Cortex of kidney (tissue), 1 donor: ENCODE measurements at places on chromosomes 12 and 14.

DNA sequence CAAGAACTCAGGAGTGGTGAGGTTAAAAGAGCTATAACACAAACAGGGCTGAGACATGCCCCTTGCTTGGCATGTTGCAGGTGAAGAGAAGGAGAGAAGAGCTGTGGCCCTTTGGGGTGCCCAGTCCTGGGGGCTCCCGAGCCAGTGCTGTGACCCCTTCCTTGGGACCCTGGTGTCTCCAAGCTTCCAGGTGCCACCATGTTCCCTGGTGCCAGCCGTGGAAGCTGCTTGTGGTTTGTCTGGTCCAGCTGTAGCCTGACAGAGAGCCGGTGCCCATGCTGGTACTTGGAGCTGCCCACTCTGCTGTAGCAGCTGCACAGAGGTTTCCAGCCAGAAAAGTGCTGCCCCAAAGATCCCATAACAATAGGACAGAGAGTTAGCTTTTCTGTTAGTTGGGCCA, 159.2 kb upstream of the SLC38A2 start:
- no peak for DNase-seq

DNA sequence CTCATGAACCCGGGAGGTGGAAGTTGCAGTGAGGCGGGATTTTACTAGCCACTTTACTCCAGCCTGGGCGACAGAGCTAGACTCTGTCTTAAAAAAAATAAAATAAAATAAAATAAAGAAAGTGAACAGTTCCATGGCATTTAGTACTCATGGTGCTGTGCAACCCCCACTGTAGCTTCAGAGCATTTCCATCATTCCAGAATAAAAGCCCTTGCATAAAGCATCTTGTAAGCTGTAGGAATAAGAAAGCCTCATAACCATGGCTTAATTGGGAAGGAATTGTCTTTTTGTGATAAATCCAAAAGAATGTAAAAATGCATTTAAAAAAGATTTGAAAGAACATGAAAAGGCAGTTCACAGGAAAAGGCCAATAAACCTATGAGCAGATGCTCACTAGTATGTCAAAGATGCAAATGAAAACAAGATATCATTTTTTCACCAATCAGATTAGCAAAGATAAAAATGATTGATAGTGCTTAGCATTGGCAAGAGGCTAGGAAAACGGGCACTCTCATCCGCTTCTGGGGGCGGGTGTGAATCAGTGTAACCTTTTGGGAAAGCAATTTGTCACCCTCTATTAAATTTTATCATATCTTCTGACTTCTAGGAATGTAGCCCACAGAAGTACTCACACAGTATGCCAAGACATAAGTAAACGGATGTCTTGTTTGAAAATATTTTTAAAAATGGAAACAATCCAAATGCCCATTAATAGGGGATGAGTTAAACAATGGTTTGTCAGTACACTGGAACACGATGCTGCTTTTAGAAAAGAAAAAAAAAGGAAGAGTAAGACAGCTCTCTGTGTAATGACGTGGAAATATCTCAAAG, 46.6 kb downstream of the CFAP251 start:
- no peak for DNase-seq

DNA sequence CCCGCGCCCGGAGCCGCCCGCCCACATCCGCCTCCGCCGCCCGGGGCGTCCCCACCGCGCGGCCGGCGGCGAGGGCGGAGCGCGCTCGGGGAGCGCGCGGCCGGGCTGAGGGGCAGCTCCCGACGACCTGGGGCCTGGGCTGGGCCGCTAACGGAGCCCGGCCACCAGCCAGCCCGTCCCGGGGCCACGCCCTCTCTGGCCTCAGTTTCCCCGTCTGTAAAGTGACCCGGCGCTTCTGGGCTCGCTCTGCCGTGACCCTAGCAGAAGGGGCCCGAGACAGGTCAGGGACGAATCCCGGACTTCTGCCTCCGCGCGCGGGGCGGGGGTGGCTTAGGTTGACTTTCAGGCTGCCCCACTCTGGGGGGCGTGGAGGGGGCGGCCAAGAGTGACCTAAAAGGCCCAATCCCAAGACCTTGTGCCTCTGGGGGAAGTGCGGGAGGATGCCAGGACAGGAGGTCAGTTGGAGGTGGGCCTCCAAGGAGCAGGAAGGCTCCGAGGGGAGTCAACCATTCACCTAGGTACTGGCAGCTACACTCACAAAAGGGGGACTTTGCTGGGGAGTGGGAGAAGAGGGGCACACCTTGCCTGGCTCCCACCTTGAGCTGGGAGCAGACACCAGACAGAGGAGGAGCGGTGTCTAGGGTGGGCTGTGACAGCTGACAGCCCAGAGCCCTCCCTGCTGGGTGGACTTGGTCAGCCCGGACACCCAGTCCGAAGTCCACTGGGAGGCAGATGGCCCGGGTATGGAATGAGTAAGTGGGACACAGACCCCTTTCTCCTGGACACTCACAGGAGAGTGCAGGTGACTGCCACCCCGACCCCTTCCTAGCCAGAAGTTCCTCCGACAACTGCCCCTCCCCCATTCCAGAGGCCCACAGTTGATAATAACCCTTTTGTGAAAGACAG, 486 bp upstream of the AKT1 start:
- no peak for DNase-seq

DNA sequence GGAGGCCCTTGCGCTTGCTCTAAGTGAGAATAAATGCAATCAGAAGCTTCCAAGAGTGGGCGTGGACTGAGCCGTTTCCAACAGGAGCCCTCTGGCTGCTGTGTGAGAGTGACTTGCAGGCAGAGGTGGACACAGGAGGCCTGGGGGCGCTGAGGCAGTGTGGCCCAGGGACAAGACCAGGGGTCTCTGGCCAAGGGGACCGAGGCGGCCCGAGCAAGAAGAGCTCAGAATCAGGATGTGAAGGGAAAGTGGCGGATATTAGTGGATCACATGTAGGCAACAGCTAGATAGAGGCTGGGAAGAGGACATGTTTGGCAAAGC, 8.6 kb downstream of the RIMBP2 start:
- DNase-seq: no peak

- no peak for DNase-seq
These were observed 45.6 kb downstream of the FANCM start for GRCh38 chr14:45181329-45181728.
